Dorsolateral prefrontal cortex (tissue), 122 donors: ENCODE measurements at places on chromosomes 13 and 19.

DNA sequence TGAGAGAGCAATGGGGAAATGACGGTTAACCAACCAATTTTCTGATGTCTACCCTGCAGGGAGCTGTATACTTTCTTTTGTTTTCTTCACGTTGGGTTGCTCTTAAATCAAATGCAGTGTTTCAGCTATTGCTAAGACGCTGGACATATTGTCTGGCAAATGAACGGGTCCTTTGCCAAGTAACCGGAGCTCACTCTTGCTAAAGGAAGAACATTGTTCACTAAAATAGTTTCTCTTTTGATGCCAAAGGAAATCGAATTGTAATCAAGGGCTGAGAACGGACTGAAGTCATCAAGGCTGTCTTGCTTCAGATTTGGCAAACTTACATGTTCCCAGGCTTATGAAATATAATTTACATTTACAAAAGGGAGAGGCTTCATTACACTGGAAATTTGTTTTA, 142.3 kb upstream of the ARGLU1 start:
- no peak for DNase-seq

DNA sequence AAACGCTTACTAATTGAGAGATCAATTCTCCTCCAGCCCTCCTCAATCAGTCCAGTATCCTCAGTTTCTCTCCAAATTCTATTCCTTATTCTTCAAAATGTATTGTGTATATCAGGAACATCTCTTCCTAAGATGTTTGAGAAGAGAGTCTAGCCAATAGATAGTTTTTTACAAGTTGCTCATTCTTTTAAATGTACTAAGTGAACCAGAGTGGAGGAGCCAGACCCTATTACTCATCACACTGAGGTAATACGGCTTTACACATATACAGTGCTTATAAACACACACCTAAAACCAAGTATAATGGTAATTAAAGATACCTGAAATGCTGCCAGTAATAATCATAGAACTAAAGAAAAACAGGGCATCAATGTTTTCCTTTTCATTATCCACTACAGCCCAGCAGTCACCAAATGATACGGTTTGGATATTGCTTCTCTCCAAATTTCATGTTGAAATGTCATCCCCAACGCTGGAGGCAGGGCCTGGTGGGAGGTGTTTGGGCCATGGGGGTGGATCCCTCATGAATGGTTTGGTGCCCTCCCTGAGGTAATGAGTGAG, 45.2 kb upstream of the HMGB1 start:
- DNase-seq: no peak

DNA sequence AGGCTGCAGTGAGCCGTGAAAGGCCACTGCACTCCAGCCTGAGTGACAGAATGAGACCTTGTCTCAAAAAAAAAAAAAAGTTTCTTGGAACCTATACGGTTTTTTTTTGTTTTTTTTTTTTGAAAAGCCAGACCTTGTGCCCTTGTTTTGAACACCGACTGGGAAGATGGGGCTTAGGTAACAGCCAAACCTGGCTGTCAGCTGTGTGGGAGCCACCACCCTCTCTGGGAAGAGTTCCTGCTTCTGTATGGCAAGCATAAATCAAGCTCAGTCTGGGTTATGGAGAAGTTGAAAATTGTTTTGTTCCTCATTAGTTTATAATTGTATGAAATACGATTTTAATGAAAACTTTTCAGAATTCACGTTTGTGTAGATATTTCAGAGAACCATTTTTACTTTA, 39.5 kb downstream of the MPHOSPH8 start:
- DNase-seq: no peak

- no peak for DNase-seq
These were observed 134.7 kb downstream of the MIPEP start for GRCh38 chr13:23754506-23754905.

- DNase-seq: peak; percentile 88
These were observed at the start of gene ZNF382 for GRCh38 chr19:36605101-36605876. ZNF382 (plus strand) TSS chr19:36605313; CDS start chr19:36609915, 4,602 bp downstream.

GRCh38 chr13:113933901-113934300, 40.0 kb downstream of the C13orf46 start:
- DNase-seq: no peak

DNA sequence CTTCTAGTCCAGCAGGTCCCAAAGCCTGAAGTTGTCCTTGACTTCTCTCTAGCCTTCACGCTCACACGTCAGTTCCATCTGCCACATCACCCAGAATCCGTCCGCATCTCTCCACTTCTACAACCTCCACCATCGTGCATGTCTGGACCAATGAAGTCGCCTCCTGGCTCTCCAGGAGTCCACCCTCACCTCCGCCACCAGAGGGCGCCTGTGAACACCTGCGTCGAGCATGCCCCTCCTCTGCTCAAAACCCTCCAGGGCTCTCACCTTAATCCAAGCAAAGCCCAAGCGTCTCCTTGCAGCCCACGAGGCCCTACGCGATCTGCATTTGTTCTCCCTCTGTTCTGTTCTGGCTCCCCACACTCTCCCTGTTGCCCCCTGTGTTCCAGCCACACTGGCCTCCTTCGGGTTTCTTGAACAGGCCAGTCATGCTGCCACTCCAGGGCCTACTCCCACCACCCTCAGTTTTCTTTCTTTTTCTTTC, 3.7 kb downstream of the USHBP1 start:
- peak; percentile 30 for DNase-seq

- DNase-seq: no peak
These were observed 3.4 kb downstream of the MBNL2 start for GRCh38 chr13:97225533-97225932.

- no peak for DNase-seq
These were observed 17.5 kb upstream of the HS6ST3 start for GRCh38 chr13:96072392-96072791.

GRCh38 chr13:36382030-36382429, 35.8 kb upstream of the SPART start:
- no peak for DNase-seq

DNA sequence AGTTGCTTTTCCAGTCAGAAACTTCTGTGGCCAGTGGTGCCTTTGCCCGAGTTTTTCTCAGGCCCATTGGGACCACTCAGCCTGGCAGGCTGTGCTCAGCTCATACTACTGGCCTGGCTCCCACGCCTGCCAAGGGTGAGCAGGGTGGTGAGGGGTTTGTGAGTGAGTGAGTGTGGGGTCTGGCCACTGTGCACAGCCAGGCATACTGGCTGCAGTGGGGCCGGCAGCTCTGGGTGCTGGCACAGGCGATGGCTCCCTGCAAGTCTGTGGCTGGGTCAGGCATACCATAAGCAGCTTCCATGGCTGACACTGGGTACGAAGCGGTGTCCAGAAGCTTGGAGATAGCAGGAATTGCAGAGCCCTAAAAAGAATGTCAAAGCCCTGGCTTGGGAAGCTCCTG, 161.0 kb downstream of the SLITRK6 start:
- no peak for DNase-seq

DNA sequence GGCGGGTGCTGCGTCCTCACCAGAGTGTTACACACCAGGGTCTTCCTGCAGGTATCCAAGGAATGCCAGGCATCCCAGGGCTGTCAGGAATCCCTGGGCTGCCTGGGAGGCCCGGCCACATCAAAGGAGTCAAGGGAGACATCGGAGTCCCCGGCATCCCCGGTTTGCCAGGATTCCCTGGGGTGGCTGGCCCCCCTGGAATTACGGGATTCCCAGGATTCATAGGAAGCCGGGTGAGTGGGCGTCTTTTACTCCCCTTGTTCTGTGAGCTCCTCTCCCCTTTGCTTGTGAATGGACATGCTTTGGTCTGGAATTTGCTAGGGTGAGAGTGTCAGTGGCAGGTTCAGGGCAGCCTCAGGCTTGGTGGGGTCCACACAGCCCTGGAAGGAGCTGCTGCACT, 75.9 kb downstream of the RAB20 start:
- DNase-seq: no peak

GRCh38 chr19:34500656-34501120, 19.1 kb downstream of the WTIP start:
- DNase-seq: no peak

- DNase-seq: no peak
These were observed 87.0 kb upstream of the HTR2A start for GRCh38 chr13:46983881-46984280.

- DNase-seq: no peak
These were observed 10.2 kb upstream of the EMC10 start for GRCh38 chr19:50465986-50466705.

DNA sequence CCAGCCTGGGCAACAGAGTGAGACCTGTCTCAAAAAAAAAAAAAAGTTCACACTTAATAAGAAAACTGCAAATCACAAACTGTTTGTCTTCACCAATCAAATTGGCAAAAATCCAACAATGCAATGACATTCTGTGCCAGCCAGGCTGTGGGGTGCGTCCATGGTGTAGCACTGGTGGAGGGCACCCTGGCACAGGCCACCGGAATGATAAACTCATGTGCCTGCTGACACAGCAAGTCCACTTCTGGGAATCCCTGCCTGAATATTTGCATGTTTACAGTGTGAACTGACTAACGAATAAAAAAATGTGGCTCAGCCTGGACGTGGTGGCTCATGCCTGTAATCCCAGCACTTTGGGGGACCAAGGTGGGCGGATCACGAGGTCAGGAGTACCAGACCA, 1.6 kb upstream of the LRRC25 start:
- no peak for DNase-seq

- DNase-seq: no peak
These were observed 114.0 kb downstream of the UQCRFS1 start for GRCh38 chr19:29098863-29099481.

- no peak for DNase-seq
These were observed 256.5 kb downstream of the SHISA2 start for GRCh38 chr13:25795277-25795676.

DNA sequence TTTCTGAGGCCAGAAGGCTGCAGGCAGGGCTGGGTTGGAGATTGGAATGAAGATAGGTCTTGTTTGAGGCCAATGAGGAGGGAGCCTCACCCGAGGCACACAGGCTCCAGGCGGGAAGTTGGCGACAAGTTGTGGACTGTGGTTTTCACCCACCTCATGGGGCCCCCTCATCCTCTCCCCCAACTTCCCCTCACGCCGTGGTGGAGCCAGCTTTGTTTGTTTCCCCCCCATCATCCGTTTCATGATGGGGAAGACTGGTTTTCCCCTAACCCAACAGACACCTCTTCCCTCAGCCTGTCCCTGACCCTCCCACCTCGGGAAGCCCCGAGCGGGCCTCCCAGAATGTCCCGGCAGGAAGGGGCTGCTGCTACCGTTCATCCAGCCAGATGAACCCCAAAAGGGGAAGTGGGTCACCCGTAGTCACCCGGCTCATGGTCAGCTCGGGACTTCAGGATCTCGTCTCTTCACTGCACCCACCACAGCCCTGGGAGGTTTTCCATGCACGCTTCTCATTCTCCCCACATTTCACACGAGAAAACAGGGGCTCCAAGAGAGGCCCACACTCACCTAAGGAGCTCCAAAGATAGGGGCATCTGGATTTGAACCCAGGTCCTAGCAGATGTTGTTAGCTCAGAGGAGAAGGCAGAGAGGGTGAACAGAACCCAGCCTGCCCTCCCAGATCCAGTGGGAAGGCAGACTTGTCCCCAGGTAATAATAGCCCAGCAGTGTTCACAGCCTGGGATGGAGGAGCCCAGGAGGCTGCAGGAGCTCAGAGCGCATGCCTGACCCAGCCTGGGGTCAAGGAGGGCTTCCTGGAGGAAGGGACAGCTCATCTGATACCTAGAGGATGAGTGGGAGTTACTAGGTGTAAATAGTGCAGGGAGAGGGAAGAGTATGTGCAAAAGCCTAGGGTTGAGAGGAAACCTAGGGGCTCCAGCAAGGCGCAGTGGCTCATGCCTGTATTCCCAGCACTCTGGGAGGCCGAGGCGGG, 23.5 kb downstream of the CEACAM16 start:
- DNase-seq: no peak

GRCh38 chr13:31853643-31854326, 114.5 kb downstream of the RXFP2 start:
- DNase-seq: no peak

DNA sequence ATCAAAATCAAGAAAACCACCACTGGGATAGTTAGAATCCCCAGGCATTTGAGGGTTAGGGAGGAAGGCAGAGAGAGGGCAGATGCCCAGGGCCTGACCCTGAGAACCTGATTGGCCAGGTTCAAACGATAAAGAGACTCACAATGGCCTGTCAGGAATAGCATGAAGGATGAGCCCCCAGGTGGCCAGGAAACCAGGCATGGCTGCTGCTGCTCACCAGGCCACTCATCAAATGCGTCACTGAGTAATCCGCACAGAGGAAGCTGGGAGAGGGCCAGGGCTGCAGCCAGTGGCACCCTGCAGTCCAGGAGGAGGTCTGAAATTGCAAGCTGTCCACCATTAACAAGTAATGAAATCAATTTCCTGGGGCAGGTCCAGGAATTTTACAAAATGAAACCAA, 111.3 kb downstream of the KATNAL1 start:
- DNase-seq: no peak

GRCh38 chr13:36101157-36101556, 30.0 kb downstream of the DCLK1 start:
- DNase-seq: no peak

GRCh38 chr13:109749365-109749764, 37.0 kb downstream of the IRS2 start:
- no peak for DNase-seq

DNA sequence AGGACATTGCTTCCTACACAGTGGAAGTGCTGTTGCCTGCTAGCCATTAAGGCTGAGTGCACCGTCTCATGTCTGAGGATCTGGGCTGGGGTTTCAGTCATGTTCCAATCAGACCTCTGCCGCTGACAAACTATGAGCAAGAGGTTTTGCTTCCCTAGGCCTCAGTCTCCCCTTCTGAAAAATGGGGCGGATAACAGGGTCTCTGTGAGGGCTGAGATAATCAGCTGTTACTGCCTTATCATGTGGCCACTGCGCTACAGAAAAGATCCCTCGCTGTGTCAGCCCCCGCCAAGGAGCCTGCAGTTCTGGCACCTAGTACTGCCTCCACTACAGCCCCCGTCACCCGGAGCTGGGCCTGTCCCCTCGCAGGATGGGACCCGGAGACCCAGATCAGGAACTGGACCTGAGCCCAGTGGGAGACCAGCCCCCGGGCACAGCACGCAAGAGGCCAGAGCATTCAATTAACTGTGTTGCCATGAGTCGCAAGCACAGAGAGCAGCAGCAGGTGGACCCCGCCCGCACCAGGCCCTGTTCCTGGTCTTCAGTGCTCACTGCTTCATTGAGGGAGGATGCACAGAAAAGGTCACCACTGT, 3.0 kb upstream of the PNKP start:
- no peak for DNase-seq
